Right renal cortex interstitium (tissue), 3 donors: ENCODE measurements at places on chromosomes 6 and 20. TPM values are rescaled to one million over a fixed set of nuclear protein-coding genes. Genes with fewer than 3 reads are reported as not detected.

The ADGRB3 gene
- polyA plus RNA-seq = 5.1 TPM

The MAFB gene
- polyA plus RNA-seq = 128 TPM

The TM9SF4 gene
- 68.7 TPM for polyA plus RNA-seq

GRCh38 chr20:57380081-57380750 lies 11.0 kb upstream of the RBM38 start:
- DNase-seq = no peak

- no peak for DNase-seq
Observed at GRCh38 chr20:15708984-15709598, 864.2 kb downstream of the KIF16B start.

DNA sequence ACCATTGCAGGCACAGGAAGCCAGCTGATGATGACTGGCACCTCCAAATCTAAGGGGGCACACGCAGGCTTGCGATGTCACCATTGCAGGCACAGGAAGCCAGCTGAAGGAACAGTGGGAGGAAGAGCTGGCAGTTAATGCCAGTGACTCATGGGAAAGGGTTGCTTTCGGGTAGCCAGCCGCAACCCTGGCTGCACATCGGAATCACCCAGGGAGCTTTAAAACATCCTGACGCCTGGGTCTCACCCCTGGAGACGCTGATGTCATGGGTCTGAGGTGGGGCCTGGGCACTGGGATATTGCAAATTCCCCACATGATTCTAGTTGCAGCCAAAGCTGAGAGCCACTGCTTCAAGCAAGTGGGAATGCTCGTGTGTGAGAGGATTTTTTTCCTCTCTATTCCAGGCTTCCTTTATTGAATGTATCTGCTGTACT lies 16.1 kb upstream of the CCN6 start:
- DNase-seq = no peak

The CALHM4 gene
- polyA plus RNA-seq = 0.94 TPM

DNA sequence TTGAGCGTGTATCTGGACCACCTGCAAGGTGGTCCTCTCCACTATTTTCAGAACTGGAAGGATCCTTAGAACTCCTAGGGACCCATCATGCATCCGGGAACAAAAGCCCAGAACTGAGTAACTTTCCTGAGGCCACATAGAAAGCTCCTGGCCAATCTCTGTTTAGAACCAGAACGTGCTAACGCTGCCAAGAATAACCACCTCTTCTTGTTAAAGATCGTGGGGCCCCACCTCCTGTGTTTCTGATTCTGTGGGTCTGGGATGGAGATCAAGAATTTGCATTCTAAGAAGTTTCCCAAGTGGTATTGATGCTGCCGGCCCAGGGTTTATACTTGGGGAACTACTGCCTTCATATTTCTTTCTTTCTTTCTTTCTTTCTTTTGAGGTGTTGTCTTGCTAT lies 13.3 kb downstream of the CD40 start:
- DNase-seq = no peak

- no peak for DNase-seq
Observed at GRCh38 chr20:35954907-35955251, 577 bp upstream of the SCAND1 start.

DNA sequence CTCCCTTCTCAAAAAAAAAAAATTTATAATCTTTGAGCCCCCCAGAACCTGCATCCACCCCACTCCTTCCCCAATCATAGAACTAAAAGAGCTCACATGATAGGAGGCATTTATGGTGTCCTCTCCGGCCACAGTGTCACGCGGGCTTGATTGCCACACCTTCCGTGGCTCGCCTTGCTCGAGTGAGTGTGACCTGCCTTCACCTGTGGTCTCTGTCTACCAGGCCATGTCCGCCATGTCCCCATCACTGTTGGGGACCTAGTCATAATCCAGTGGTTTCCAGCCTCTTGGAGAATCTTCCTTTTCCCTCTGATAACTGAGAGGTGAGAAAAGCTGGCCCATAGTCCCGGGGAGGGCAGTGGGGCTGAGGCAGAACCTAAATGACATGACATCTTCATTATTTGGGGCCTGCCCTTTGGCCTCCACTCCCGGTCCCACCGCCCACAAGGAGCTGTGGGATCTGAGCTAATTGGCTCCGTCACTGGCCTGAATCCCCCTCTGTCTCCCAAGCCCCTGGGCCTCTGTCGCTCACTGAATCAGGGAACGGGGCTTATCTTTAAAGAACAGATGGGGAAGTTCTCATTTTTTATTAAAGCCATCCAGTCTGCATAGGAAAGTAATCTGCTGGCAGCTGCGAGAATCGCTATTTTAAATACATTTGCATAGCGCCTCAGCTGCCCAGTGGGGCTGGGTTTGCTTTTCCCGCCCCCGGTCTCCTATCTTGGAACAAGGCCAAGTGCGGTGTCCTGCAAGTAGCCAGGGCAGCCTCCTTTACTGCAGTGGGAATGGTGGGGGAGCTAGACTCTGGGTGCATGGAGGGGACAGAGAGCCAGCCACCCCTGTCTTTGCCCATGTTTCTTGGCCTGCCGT lies 197.6 kb upstream of the PMEPA1 start:
- no peak for DNase-seq

DNA sequence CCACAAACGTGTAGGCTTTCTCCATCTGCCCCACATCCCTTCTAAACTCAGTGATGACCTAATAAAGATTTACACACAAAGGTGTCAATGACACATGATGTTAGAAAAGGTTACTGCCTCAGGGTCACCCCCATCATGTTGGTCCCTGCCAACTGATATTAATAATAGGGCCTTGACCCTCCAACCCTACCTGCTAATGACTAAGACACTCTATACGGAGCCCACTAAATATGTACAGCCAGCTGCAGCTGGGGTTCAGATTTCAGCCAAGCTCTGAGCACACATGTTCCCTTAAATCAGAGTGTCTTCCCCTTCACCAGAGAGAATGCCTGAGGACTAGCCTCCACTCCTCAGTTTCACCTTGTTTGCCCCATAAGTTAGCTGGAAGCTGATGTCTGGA lies 67.4 kb upstream of the SNRPB2 start:
- DNase-seq = no peak

- no peak for DNase-seq
Observed at GRCh38 chr20:48826883-48827771, 672 bp downstream of the PREX1 start.

DNA sequence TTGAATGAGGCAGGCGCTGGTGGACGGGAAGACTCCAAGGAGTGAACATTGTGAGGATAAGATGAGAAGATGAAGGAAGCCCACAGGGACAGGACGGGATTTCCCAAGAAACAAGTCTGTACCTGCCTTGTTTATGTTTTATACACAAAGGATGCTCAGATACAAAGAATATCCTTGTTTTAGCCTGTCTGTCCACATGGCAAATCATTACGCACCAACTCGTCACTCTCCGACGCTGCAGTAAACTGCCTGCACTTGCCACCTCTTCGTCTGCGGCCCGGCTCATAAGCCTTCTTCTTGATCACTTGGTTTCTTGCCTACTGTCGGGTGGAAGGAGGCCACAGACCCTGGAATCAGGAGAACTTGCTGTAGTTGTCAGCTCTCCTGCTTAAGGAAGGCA lies 85.4 kb downstream of the CD83 start:
- no peak for DNase-seq

The RAB23 gene
- polyA plus RNA-seq = 42.9 TPM

- DNase-seq = no peak
Observed at GRCh38 chr20:47228654-47229053, 127.8 kb downstream of the ZMYND8 start.

- DNase-seq = no peak
Observed at GRCh38 chr20:12047838-12048432, 130.2 kb downstream of the BTBD3 start.

- no peak for DNase-seq
Observed at GRCh38 chr6:5105146-5105545, 20.0 kb downstream of the PPP1R3G start.

DNA sequence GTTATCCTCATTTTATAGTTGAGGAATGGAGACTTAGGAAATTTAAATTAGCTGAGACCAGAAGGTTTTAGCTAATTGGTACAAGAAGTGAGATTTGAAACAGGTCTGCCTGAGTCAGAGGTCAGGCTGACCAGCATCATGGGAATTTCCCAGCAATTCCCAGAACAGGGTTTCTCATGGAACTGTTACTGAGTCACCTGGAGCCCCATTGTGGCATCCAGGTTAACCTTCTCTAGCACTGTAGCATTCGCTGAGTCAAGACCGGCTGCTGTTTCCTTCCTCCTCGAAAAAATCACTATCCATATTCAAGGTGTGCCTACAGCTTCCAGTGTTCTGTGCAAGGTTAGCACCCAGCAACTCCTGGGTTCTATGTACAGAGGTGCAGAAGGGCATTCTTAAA lies 238.0 kb upstream of the MAN1A1 start:
- DNase-seq = no peak

DNA sequence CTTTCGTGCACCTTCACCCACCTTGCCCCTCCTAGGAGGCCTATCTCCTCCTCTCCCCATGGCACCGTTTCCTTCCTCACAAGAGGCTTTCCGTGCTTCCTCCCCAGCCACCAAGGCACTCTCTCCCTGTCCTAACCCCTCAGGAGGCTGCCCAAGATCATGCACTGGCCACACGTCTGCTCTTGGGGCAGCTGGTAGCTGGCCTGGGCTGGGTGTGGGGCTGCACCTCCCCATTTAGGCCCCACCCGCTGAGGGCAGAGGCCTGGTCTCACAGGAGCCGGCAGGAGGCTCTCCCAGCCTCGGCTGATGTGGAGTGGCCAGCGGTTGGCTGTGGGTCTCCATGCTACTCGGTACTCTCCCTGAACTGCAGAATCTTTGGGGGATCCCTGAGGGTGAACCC lies 13.6 kb downstream of the NOL4L start:
- DNase-seq = no peak

The MYCT1 gene
- 20.0 TPM for polyA plus RNA-seq

DNA sequence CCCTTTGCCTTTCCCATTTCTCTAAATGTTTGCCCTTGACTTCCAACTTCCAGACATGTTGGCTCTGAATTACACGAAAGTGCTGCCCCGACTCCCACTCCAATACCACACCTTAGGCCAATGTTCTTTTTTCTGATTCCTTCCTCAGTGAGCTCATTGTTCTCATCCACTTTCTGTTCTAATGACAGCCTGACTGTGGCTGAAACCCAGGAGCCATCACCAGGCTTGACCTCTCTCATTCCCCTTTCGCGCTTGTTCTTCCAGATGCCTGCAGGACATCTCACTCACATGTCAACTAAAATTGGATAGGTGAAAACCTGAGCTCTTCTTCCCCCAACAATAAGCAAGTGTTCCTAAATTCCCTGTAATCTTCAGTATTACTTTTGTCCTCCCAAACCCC lies 40.4 kb downstream of the PTPRK start:
- no peak for DNase-seq

DNA sequence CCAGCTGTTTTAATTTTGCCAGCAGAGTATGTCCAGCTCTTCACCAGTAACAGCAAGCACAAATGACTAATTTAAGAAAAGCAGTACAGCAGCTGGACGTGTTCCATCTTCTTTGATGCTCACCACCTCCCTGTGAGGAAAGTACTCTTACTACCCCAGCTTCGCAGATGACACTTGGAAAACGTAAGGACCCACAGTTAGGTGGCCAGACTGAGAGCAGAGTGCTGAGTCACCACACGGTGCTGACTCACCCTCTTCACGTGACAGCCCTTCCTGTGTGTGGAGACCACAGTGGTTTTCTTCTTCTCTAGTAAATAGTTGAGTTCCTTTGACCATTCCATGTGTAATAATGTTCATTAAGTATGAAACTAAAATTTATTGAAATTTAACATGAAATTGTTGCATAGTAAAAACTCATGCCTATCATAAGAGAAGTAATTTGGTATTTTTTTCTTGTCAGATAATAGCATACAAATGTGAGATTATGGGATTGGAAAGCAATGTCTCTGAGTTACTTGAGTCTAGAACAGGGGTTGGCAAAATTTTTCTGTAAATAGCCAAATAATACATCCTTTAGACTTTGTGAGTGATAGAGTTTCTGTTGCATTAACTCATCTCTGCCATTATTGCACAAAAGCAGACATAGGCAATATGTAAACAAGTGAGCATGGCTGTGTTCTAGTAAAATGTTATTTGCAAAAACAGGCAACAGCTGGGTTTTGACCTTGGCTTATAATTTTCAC lies 76.6 kb downstream of the SLX4IP start:
- no peak for DNase-seq
